Stomach (tissue), 19 donors: ENCODE measurements at places on chromosomes 2 and 18.

- DNase-seq, result peak; percentile 81
Measured at GRCh38 chr2:171432969-171433762, 624 bp downstream of the METTL8 start.

DNA sequence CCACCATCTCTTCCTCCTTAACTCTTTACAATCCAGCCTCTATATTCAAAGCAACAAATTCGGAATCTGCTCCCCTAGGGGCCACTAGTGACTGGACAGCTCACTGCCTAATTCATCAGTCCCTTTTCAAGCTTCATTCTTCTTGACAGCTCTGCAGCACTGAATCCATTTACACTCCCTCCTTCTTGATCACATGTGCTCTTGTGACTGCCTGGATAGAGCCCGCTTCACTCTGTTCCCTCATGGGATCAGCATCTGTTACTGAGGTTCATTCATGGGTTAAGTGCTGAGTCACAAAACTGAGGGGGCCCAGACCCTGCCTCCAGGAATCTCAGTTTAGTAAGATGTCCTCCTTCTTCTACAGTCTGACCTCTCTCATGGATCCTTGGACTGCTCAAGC, 81.5 kb downstream of the CYRIA start:
- DNase-seq, result no peak

DNA sequence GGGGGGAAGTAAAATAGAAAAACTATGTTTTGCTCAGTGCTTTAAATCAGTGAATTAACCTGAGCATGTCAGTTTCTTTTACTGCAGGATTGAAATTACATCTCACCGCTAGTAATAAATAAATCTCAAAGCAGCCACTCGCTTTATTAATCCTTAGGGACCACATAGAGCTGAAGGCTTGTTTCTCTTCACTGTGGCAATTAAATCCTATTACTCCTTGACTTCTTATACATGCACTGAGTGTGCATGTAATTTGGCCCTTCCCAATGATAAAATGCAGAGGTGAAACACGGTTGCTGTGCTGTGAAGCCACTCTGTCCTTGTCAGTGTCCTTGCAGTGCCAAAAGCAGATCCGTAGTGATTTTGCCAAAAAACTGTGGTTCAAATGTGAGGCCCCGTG, 77.1 kb upstream of the RBM44 start:
- no peak for DNase-seq

GRCh38 chr2:189783451-189783926, 650 bp downstream of the ORMDL1 start:
- DNase-seq, result peak; percentile 71

GRCh38 chr2:157296490-157296889, 29.1 kb downstream of the ERMN start:
- no peak for DNase-seq

DNA sequence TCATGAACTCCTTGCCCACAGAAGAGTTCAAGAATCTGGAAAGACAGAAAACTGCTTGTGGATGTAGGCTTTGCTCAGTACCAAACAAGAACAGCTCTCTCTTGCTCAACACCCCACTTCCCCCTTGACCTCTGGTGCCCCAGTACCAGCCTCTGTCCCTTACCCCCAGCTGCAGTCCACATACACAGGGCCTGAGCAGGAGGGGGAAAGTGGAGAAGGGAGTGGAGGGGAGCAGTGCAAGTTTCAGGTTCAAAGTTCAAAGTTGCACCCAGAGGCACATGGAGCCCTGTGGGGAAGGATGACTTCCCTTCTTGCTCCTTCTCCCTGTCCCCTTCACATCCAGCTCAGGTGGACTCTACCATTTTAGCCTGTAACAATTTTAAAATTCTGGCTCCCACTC, 61.1 kb upstream of the LPIN2 start:
- DNase-seq, result no peak

GRCh38 chr2:5546181-5546580, 146.0 kb upstream of the SOX11 start:
- no peak for DNase-seq

DNA sequence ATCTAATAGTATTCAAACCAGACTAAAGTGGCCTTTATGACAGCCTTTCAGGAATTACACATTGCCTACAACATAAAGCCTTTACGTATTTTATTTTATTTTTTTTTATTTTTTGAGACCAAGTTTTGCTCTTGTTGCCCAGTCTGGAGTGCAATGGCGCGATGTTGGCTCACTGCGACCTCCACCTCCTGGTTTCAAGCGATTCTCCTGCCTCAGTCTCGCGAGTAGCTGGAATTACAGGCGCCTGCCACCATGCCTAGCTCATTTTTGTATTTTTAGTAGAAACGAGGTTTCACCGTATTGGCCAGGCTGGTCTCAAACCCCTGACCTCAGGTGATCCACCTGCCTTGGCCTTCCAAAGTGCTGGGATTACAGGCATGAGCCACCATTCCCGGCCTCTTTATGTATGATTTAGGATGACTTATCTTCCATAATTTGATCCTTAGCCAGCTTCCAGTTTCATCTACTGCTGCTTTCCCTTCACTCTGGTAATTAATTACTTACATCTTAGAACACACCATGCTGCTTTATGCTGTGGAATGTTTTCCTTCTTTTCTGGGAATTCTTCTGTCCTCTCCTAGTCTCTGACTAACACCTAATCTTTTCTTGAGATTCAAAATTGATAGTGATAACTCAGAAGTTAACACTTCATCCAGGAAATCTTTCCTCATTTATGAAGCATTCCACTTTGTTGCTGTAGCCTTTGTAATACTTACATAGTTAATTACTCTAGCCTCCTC, 2.6 kb downstream of the USP14 start:
- no peak for DNase-seq
